Fibroblast of mammary gland (primary cell): ENCODE measurements at places on chromosomes 16 and 17.

DNA sequence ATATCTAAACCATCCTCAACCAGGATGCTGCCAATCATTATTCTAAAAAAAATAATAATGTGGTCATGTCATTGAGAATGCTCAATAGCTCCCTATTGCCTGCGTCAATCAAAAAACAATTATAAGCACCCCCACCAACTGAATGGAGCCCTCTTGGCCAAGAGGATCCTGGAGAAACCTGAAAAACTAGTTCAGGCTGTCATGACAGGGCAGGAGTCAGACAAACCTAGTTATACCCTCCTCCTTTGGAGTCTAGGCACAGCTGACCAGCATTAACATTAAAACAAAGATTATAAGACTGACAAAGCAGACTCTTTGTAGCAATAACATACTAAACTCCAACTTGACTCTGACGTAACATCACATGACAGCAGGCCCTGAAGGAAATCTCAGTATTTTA is 119.2 kb upstream of the CCL2 start:
- no peak for DNase-seq

DNA sequence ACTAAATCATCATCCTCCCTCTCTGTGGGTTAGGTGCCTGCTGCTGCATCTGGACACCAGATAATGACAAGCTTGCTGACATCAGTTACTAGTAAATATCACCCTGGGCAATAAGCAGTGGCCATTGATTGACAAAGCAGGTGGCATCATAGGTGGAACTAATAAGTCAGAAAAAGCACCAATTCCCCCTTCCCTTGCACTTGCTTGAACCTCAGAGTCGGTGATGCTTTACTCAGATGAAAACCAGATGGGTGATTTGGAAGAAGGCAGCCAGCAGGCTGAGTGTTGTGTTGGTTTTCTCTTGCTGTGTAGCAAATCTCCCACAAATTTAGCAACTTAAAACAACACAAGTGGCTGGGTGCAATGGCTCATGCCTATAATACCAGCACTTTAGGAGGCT is 146.9 kb upstream of the NOL11 start:
- peak; percentile 20 for DNase-seq

DNA sequence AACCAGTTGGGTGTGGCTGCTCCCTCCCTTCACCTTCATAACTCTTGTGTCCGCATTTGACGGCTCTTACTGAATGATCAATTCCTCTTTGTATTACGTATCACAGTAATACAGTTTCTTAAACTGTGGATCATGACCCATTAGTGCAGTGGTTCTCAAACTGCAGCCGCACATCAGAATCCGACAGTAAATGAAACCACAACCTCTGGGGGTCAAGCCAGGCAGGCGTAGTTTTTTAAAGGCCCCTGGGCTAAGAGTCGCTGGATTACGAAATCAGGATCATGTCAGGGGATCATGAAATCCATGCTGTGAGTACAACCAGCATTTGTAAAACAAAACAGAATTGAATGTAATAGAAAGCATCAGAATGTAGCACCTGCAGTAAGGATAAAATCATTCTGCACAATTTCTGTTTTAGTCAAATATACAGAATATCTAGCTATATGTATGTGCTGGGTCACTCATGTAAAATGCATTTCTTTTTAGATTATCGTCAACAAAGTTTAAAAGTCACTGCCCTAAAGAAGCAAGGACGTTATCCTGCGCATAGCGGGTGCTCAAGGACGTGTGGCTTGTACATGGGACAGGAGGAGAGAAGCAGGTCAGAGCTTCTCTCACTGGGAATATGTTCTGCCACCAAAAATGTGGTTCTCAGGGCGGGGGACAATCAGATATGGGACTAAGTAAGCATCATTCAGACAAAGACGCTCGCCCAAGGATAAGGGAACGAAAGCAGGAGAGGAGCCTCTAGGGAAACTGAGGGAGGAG is 113.1 kb downstream of the ZFHX3 start:
- peak; percentile 84 for DNase-seq

GRCh38 chr17:31627960-31628359 is 231.1 kb downstream of the COPRS start:
- peak; percentile 84 for DNase-seq

DNA sequence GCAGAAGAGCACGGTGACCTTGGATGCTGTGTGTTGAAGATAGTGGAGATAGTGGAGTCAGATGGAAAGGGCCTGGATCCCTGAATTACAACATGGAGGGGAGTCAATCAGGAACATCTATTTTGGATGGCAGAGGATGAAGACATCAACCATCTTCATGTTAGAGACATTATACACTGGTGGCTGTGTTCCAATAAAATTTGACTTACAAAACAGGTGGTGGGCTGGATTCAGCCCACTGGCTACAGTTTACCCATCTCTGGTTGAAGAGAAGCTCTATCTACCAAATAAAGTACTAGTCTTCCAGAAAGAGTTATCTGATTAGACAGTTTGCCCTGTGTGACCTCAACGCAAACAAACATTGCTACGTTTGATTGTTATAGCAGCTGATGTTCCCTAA is 247.2 kb downstream of the XYLT1 start:
- DNase-seq, result no peak

DNA sequence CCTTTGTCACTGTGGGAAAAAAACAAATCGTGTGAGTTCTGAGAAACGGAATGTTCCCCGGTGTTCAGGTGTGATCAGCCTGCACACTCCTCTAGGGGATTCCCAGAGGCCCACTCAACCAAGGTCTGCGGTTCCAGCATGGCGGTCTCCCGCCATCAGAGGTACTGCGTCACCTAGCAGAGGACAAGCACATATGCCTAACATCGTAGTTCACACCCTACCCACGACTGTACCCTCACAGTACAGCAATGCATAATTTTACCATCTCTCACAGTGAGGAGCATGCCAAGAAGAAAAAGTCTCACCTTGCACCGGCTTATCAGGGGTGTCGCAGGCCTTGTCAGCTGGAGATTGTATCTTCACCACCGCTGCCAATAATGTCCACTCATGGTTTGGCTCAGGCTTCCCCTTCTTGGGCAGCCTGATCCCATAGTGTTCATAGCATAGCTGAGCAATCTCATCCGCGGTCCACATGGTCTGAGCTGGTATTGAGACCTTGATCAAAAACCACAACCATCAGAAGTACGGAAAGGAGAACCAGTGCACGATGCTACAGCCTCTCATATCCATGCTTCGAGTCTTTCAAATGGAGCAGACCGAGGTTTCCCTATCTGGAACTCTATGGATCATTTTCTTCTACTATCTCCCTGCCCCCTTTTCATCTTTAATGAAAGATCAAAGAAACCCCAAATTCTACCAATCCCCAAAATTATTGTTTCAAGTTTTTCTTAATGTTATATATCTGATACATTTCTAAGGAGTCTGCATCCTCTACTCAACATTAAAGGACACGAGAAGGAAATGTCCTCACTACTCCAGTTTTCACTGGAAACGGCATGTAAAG is 2.5 kb downstream of the ADAT1 start:
- DNase-seq, result no peak

DNA sequence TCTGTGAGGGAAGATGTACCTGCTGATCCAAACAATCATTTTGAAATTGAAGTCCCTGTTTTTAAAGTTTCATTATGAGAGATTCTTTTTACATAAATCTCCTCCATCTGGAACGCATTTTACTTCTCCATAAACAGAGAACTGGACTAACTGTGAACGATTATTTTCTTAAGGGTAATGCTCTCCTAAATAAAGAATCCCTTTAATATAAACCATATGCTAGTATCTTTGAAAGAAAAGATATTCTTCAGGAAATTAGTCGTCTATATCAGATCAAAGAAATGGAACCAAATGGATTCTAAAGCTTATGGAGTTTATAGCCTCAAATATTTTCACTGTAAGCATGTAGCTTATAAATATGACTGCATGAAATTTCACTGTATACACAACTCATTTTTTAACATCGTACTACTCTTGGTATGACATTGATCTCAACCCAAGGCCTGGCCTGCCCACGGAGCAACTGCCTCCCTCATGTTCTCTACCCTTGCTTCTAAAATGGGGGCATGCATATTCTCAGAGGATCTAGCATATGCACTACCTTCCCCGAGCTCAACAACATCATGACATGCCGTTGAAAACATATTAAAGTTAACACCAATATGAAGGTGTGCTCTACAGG is 66.4 kb downstream of the MYH10 start:
- peak; percentile 62 for DNase-seq

- DNase-seq, result no peak
These were observed 26.7 kb upstream of the ERN1 start for GRCh38 chr17:64156670-64157069.

- peak; percentile 99 for DNase-seq
These were observed 89.5 kb downstream of the CLEC16A start for GRCh38 chr16:11033629-11034420.

DNA sequence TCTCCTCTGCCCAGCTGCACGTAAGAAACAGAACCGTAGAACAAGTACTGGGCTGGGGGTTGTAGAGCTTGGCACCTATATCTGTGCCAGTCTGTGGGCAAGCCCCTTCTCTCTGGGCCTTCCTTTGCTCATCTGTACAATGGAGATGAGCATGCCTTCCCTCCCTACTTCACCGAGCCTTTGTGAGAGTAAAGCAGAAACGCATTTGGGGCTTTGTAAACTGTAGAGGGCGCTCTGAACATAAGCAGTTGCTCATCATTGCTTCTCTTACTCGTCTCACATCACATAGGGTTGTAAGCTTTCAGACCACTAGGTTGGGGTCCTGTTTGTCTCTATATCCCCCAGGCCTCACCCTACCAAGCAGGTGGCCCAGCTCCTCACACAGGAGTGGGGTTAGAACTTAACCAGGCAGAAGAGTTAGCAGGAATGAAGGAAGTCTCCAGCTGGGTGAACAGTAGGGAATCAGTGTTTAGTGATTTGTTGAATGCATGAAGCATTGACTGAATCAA is 15.1 kb downstream of the SAMD14 start:
- DNase-seq, result peak; percentile 74

DNA sequence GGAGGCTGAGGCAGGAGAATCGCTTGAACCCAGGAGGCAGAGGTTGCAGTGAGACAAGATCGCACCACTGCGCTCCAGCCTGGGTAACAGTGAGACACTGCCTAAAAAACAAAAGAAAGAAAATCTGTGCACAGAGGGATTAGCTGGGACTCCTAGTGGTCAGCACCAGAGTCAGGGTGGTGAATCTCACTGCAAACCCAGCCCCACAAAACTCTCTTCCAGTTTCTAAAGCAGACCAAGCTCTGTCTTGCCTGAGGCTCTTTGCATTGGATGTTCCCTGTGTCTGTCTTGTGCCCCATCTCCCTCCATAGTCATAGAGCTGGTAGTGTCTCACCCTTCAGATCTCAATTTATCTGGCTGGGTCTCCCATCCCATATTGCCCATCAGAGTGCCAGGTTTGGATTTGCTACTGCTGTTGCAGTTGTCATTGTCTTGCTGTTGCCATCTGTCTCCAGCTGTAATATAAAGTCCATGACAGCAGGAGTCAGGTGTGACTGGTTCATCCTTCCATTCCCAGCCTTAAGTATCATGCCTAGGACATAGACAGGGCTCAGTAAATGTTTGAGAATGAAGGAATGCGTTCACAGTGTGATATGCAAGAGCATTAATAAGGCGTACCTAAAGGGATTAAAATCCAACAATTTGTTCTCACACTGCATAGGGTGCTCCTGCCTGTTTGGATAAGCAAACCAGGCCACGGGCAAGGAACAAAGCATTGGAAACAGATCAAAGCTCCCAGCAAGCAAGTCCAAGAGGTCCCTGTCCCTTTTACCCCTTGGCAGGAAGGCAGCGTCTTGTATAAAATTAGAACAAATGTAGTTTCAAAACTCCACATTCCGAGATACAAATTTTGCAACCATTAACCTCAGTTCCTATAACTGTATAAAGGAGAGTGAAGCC is 614.6 kb upstream of the CDH5 start:
- no peak for DNase-seq

DNA sequence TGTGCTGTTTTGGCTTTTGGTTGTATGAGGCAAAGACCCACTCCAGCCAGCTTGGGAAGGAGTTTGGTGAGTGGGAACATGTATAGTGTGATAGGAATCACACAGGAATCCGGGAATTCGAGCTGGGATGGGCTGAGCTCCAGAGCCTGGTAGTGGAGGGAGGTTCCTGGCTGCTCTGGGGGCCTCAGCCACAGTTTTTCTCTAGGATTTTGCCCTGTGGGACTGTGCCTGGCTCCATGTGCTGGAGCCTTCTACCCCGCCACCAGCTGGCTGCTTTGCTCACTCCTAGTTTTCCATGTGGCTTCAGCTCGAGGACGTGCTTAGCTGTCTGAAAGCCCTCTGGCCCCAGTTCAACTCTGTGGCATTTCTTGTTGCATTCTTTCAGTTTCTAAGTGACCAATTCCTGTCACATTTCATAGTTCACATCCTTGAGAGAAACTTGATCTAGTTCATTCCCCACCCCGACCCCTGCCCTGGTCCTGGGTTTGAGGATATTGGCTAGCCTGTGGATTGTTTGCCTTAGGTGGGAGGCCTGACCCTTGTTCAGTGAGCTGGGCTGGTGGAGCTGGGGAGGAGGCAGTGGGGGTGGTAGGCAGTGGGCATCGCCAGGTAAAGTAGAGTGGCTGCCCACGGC is 5.0 kb downstream of the SEC14L1 start:
- peak; percentile 71 for DNase-seq

- DNase-seq, result no peak
These were observed at the start of gene WIPI1 for GRCh38 chr17:68457168-68457538. TSS of gene WIPI1 (minus strand) at chr17:68457496. CDS start at chr17:68457421, 75 bp downstream.

GRCh38 chr17:78935419-78936323 is 10.5 kb upstream of the TIMP2 start:
- peak; percentile 99 for DNase-seq

GRCh38 chr17:71933306-71933705 is 187.5 kb upstream of the SOX9 start:
- DNase-seq, result no peak

DNA sequence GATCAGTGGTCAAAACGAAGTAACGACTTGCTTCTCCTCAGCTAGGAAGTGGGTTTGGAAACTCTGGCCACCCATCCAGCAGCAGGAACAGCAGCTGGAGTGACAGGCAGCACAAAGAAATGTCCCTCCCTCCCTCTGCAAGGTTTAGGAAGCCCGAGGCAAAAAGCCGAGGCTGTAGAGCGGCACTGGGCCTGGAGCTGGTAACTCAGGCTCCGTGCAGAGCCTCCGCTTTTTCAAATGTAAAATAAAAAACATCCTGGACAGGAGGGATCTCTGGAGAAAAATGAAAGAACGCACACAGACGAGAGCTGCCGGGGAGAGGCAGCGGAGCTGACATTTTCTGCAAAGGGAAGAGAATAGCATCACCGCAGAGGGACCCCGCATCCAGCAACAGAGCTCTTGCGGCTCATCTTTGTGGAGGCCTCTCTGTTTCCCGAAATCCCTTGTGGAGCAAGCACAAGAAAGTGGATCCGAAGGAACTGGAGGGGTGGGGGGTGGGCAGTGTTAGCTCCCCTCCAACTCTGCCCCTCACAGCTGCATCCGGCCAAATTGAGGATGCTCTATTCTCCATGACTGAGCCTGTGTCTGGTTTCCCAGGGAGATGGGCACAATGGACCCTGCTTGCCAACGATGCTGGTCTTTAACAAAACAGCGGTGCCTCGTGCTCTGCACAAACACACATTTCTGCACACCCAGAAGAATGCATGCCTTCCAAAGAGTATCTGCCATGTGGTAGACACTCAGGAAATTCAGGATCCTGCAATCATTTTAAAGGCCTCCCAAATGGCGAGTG is 335.5 kb upstream of the ZFHX3 start:
- DNase-seq, result no peak

GRCh38 chr16:48378836-48379235 is 6.4 kb downstream of the SIAH1 start:
- DNase-seq, result no peak
